HFFc6 (cell line): ENCODE measurements at places on chromosomes 5 and 9.
A peak's percentile ranks its signal among the peaks of the same experiment; 100 is the strongest.

- DNase-seq = no peak
Observed at GRCh38 chr5:135697251-135697958, 118.6 kb upstream of the CXCL14 start.

- no peak for DNase-seq
Observed at GRCh38 chr9:4095484-4095883, 204.4 kb downstream of the GLIS3 start.

- no peak for DNase-seq
Observed at GRCh38 chr9:126125177-126125576, 201.5 kb upstream of the MVB12B start.

DNA sequence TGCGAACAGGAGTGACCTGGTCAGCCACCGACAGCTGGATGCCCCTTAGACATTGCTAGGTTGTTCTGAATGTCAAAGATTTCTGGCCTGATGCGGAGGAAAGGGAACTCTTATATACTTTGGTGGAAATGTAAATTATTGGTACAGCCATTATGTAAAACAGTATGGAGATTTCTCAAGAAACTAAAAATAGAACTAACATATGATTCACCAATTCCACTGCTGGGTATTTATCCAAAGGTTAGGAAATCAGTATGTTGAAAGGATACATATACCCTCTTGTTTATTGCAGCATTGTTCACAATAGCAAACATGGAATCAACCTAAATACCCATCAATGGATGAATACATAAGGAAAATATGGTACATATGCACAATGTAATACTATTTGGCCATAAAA lies 31.8 kb downstream of the DMRT3 start:
- no peak for DNase-seq

- peak; percentile 89 for DNase-seq
Observed at GRCh38 chr5:132510076-132510475, 19.5 kb upstream of the IRF1 start.

- no peak for DNase-seq
Observed at GRCh38 chr5:120258123-120258522, 206.0 kb upstream of the PRR16 start.

GRCh38 chr9:106291786-106292185 lies 571.2 kb upstream of the ZNF462 start:
- DNase-seq = no peak

GRCh38 chr9:97812247-97812543 lies 40.8 kb upstream of the FOXE1 start:
- DNase-seq = no peak

DNA sequence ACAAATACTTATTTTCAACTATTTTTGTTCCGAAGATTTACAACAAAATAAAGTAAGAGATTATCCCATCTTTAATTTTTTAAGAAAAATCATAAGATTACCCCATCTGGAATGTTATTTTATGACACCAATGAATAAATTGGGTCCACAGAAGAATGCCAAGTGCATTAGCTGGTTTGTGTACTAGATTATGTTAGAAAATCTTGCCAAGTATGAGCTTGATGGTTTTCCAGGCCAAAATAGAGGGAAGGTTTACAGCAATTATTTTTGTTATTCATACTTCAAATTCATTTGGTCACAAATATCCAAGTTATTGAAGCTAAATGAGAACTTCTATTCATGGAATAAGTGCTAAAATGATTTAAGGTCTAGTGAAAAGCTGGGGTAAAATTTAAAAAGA lies 109.4 kb upstream of the DMRTA1 start:
- DNase-seq = no peak

- no peak for DNase-seq
Observed at GRCh38 chr9:68418259-68418845, 61.9 kb downstream of the PGM5 start.

DNA sequence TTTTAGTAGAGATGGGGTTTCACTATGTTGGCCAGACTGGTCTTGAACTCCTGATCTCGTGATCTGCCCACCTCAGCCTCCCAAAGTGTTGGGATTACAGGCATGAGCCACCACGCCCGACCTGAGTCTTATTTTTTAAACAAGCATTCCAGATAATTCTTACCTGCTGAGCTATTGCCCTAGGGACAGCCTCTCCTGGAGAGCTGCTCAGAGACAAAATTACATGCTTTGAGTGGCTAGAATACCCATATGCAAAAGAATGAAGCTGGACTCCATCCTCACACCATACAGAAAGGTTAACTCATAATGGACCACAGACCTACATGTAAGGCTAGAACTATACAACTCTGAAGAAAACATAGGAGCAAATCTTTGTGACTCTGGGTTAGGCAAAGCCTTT lies 41.6 kb downstream of the GTF3C4 start:
- no peak for DNase-seq

GRCh38 chr5:121049971-121050370 lies 585.9 kb downstream of the PRR16 start:
- no peak for DNase-seq
